ENCODE measurements at places on chromosomes 6 and 20.

DNA sequence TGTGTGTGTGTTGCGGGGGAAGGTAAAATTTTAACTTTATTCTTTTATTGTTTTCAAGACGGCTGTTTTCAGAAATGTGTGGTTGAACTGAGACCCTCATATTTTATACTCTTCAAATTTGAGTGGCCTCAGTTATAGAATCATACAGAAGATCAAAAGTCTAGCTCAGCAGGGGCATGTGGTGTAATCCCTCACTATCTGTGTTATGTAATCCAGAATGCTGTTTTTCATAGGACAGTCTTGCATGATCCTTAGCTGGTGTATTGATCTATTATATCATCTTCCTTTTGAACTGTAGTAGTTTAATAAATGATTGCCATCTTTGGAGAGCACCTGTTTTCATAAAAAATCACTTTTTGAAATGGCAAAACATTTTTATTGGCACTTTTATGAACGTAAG is 1.4 kb downstream of the PLCB4 start:
- no peak for DNase-seq

- DNase-seq = no peak
Measured at GRCh38 chr6:87053312-87053711, 41.6 kb downstream of the CGA start.

- DNase-seq = no peak
Measured at GRCh38 chr20:46987001-46987400, 92.4 kb downstream of the EYA2 start.

DNA sequence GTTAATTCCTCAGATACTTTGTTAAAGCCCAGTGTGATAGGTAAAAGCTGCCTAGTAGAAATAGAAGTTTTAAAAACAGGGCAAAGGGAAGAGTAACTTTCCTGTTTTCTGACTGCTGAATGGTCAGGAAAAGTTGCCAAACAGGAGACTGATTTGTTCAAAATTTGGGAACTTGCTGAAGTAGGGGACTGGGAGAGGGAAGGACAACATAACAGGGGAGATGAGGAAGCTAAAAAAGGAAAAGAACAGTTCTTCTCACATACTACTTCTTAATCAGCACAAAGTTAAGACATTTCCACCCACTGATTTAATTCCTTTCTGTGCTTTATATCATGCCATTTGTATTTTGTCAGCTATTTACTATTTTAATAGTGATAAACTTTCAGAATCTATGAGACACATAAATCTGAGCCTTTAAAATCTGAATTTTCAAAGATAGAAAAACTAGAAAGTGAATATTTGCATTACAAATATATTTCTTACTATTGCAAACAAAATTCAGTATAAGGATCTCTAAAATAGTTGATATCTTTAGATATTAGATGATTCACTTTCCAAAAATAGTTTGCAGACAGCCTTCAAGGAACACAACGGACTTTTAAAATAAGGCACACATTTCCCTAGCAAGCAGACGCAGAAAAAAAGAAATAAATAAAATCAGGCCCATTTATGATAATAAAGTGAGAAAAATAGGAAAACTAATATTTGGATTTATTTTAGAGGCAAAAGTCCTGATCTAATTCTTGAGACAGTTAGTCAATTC is 36.9 kb upstream of the SLC16A10 start:
- DNase-seq = no peak

- DNase-seq = no peak
Measured at GRCh38 chr6:166202321-166202733, 34.7 kb upstream of the TBXT start.

DNA sequence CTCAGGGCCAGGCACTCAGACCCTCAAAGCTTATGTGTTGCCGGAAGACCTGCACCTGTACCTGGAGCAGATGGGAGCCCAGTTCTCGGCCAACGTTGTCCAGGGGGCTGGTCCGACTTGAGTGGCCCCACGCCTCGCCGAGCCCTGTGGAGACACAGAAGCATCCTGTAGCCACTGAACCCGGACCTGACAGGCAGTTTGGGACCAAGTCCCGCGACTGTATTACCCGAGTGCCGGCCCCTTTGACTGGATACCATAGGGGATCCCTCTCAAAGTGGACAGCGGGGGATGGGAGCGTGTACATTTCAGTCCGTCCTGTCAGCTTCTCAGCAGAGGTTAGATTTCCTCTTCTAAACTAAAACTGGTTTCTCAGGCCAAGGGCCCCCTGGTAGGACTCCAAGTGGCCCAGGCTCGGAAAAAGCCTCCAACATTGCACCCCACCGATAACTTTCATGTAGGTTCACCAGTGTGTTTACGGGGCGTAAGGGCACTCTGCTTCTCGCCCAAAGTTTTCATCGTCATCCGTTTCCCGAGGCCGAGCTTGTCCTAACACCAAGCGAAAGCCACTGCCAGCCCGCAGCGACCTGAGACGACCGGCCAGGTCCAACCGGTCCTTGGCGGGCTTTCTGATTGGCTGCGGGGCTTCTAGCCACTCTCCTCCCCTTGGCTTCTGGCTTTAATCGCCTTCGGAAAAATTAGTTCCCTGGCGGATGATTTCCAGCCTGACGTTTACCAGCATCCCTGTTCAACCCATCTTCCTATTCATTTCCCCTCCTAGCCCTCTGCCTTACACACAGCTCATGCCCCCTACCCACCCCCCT is 10.8 kb downstream of the SIM1 start:
- no peak for DNase-seq

DNA sequence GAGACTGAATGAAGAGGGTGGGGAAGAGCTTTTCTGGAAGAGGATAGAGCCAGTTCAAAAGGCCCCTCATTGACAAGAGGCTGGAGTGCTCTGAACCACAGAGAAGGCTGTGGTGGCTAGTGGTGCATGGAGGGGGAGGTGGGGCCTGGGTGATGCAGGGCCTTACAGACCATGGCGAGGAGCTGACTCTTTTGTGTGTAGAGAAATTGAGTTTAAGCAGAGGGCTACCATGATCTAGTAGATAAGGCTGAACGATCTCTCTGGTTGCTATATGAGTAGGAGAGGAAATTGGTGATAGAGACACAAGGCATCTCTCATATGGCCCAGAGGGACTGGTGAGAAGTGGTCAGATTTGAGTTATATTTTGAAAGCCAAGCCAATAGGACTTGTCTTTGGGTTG is 137.6 kb downstream of the UST start:
- DNase-seq = no peak

DNA sequence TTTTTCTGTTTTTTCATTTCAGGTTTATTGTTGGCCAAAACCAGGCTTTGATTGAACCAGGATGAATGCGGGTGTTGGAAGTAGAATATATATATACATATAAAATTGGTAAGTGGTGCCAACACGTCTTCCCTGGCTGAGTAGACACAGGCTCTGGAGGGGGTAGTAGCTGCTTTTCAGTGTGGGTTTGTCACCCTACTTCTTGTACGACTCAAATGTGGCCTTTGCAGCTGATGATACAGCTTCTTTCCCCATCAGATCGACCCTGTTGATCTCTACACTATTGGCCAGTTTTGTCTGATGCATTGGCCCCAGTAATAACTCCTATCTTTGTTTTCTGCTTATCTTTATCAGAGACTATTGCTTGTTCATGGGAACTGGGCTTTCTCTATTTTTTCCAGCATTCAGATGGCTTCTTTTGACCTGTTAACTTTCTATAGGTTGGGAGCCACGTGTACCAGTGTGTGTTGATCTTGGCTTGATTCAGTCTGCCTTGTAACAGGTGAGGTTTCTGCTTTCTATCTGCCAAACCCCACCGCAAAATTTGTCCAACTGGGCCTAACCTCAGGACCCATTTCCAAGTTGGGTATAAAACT is 2.7 kb upstream of the ZNFX1 start:
- no peak for DNase-seq

DNA sequence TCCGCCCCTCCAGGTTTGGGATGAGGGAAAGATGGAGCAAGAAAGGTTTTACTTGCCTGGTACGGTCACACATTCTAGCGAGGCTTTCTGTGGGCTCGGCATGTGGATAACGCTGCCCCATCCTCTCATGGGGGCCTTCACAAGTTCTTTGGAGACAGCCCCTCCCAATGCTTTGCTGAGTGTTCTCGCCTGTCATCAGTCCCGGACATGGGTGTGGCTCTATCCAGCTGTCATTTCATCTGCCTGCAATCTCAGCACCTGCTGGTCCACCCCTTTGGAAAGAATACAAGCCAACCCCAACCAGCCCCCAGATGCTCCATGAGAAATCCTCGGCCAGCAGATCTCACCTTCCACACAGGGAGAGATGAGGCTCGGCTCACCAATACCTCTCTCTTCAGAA is 30.3 kb upstream of the MDGA1 start:
- no peak for DNase-seq

- no peak for DNase-seq
Measured at GRCh38 chr6:139970591-139970991, 596.1 kb upstream of the CITED2 start.

GRCh38 chr20:5835321-5835821 is 85.2 kb downstream of the SHLD1 start:
- peak; percentile 66 for DNase-seq

DNA sequence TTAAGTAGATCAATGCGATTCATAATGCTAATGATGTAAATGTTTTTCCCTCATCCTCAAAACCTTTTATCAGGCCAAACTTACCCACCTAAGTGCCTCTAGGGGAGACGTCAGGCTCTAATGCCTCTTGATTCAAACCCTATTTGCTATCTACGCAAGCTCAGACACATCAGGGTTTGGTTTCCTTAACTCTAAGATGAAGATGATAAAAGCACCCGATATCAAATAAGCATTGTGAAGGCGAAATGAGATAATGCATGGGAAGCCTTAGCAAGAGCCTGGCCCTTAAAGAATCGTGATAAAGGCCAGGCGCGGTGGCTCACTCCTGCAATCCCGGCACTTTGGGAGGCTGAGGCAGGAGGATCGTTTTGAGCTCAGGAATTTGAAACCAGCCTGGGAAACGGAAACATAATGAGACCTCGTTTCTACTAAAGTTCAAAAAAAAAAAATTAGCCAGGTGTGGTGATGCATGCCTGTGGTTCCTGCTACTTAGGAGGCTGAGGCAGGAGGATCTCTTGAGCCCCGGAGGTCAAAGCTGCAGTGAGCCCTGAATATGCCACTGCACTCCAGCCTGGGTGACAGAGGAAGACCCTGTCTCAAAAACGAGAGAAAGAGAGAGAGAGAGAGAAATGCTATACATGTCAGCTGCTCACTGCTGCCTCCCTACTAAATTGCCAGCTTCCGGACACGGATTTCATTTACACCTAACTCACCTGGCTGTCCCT is 13.5 kb downstream of the CNKSR3 start:
- DNase-seq = no peak

GRCh38 chr6:137869549-137870307 is 2.7 kb downstream of the TNFAIP3 start:
- DNase-seq = no peak

- DNase-seq = no peak
Measured at GRCh38 chr6:2165286-2165685, 80.1 kb downstream of the GMDS start.

DNA sequence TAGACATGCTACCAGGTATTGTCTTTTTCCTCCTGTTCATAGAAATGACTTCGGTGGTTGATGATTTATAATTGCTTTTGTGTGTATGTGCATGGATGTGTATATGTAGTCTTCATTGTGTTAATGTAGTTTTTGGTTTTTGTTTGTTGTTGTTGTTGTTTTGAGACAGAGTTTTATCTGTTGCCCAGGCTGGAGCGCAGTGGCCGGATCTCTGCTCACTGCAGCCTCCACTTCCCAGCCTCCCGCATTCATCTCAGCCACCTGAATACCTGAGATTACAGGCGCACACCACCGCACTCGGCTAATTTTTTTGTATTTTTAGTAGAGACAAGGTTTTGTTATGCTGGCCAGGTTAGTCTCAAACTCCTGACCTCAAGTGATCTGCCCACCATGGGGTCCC is 75.2 kb downstream of the HFE start:
- DNase-seq = no peak

GRCh38 chr6:145688493-145688905 is 46.8 kb downstream of the EPM2A start:
- no peak for DNase-seq

DNA sequence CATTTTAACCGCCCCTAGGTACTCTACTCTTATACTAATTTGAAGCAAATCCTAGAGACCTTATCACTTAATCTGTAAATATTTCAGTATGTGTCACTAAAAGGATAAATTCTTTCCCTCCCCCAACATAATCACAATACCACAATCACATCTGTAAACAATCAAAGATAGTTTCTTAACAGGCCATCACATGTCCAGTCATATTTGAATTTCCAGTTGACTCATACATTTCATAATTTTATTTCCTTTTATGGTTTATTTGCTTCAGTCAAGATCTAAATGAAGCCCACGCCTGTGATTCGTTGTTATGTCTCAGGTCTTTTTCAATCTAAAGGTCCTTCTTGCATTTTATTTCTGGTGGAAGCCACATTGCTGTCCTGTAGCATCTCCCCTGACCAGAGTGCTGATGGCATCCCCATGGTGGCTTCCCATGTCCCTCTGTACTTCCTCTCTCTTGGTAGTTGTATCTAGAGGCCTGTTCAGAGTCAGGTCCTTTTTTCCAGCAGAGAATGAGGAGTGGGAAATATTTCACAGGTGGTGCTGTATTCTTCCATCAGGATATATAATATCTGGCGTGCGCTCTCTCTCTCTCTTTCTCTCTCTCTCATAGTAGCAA is 128.6 kb upstream of the SLC22A23 start:
- no peak for DNase-seq

- no peak for DNase-seq
Measured at GRCh38 chr6:17580518-17581048, 19.5 kb upstream of the FAM8A1 start.

- no peak for DNase-seq
Measured at GRCh38 chr20:15700147-15700765, 873.0 kb downstream of the KIF16B start.

DNA sequence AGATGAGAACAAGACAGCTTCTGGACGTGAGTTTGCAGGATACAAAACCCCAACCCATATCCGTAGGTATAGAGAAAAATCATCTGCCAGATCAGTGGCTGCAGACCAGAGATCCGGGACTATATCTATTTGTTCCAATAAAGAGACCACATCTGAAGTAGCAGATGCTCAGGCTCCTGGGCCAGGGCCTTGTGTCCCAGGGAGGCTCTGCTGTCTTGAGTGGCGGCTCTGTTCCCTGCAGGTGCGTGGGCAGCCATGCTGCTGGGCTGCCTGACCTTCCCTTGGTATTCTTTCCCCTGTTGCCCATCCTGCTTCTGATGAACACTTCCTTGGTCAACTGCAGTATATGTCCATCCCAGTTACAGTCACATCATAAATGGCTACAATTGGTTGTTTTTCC is 34.9 kb downstream of the ERMARD start:
- no peak for DNase-seq
